ENCODE measurements at places on chromosomes 7 and 10. TPM values are rescaled to one million over a fixed set of nuclear protein-coding genes. Genes with fewer than 3 reads are reported as not detected.

- DNase-seq, result no peak
These were observed 2.9 kb downstream of the NFKB2 start for GRCh38 chr10:102398172-102399020.

GRCh38 chr7:133021196-133021595 lies 60.7 kb downstream of the CHCHD3 start:
- no peak for DNase-seq

Gene LOXL4
- total RNA-seq, result 5.2 TPM

Gene MINDY3
- 25.0 TPM for total RNA-seq

Gene ANKRD1
- total RNA-seq, result not detected

Gene TYSND1
- 15.7 TPM for total RNA-seq

Measured in vagina (tissue), 2 donors.